HT1080 (cell line): ENCODE measurements at places on chromosomes 1 and 21. TPM values are rescaled to one million over a fixed set of nuclear protein-coding genes. Genes with fewer than 3 reads are reported as not detected.
A peak's percentile ranks its signal among the peaks of the same experiment; 100 is the strongest.

Gene F5
- total RNA-seq = not detected in 2 replicates

Gene ARF1
- 240 and 355 TPM in 2 replicates for total RNA-seq

Gene NBPF4
- total RNA-seq = not detected in 2 replicates

GRCh38 chr1:1852619-1853414, 38.1 kb downstream of the GNB1 start:
- no peak for DNase-seq

- DNase-seq = no peak
Observed at GRCh38 chr1:95991787-95992520, 729.6 kb upstream of the PTBP2 start.

GRCh38 chr1:115654125-115654524, 12.4 kb downstream of the VANGL1 start:
- no peak for DNase-seq

DNA sequence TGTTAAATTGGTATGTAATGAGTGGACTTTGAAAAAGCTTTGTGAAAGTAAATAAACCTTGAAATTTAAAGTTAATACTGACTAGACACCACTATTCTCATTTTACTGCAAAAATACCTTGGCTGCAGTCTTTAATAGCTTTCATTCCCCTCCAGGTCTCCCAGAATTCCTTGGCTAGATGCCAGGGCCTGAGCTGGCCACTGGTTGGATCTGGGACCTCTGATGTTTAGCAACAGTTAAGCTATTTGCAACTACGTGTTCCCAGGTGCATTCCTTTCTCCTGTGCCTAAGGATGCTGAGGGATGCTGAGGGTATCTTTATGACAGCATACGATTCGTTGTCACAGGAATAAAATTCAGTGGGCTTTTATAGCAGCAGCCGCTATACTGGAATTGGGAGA, 938.7 kb downstream of the TTLL7 start:
- DNase-seq = no peak

DNA sequence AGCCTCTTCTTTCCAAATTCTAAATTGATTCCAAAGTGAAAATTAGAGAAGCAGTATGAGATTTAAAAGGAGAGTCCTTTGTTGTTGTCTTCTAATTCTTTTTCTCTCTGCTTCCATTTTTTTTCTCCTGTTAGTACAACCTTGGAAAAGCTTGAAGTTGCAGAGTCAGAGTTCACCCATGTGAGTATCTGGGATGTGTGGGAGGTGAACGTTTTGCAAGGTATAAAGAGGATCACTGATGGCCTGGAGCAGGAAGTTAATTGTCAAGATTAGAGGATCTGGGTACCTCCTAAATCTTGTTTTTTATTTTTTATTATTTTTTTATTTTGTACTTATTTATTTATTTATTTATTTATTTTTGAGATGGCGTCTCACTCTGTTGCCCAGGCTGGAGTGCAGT, 7.7 kb upstream of the PSMD4 start:
- DNase-seq = no peak

- DNase-seq = no peak
Observed at GRCh38 chr1:228401782-228402640, 4.6 kb downstream of the TRIM11 start.

DNA sequence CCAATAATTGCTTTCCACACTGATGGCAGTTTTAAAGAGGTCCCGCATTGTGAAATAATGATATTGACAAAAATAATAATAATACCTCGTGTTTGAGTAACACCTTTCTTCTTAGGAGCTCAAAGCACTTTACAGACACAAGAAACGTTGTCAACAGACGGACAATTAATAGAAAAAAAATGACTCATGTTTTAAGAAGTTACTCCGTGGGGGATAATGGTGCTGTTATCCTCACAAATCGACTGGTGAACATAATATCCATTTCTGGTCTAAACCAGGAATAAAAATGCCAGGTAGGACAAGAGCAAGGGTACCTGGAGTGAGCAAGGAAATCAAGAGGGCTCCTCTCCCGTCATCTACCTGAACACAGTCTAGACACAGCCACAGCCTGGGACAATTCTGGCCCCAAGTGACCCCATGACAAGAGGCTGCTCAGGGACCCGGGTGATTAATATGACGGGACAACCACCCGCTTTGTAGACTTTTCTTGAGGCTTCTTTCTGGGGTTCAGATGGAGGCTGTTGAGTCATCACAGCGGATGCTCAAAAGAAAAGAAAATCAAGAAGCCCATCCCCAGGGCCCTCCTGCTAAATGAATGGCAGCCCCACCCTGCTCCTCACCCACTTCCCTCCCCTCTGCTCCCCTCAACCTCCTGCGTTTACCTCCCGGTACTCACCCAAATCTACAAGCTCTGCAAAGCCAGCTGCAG, 146.2 kb upstream of the IRF2BP2 start:
- DNase-seq = no peak

DNA sequence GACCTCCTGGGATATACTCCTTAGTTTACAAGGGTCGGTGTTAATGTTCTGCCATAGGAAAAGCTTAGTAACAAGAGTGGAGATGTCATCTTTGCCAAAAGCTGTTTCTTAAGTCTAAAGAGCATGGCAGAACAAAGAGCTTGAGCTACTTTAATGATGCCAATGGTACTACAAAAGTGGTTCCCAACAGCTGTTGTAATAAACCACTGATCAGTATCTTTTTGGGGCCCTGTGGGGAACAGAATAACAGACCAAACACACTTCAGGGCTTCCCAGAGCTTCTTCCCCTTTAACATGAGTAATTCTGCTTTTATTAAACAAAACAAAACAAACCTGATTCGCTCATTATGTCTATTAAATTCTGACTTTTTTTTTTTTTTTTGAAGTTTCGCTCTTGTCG, 116.3 kb downstream of the NCAM2 start:
- no peak for DNase-seq

DNA sequence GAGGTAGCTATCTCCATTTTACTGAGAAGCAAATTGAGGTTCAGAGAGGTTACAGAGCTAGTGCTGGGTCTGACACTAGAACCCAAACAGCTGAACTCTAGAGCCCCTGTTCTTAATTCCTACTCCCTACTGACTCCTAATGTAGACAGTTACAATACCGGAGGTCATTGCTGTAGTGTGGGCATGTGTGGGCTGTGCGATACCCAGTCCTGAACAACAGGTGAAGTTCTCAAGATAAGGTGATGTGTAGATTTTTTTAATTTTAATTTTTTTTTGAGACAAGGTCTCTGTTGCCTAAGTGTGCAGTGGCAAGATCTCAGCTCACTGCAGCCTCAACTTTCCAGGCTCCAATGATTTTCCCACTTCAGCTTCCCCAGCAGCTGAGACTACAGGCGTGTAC, 1.6 kb upstream of the RHOC start:
- DNase-seq = no peak

- peak; percentile 45 for DNase-seq
Observed at GRCh38 chr1:115184951-115185331, 95.6 kb upstream of the TSPAN2 start.

DNA sequence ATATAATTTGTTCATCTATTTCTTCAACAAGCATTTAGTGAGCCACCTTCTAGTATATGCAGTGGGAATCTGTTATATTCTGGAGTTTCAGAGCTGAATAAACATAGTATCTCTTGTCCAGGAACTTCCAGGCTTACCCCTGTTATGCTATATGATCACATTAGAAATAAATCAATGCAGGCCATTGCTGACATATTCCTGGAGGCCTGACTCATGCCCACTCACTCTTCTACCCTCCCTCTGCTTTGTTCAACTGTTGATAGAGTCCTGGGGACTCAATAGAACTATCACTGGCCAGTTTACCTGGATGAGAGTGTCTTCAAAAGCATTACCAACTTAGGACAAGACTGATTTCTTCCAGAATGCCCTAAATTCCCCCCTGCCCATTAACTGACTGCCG, 29.3 kb upstream of the SRSF10 start:
- DNase-seq = peak; percentile 87

DNA sequence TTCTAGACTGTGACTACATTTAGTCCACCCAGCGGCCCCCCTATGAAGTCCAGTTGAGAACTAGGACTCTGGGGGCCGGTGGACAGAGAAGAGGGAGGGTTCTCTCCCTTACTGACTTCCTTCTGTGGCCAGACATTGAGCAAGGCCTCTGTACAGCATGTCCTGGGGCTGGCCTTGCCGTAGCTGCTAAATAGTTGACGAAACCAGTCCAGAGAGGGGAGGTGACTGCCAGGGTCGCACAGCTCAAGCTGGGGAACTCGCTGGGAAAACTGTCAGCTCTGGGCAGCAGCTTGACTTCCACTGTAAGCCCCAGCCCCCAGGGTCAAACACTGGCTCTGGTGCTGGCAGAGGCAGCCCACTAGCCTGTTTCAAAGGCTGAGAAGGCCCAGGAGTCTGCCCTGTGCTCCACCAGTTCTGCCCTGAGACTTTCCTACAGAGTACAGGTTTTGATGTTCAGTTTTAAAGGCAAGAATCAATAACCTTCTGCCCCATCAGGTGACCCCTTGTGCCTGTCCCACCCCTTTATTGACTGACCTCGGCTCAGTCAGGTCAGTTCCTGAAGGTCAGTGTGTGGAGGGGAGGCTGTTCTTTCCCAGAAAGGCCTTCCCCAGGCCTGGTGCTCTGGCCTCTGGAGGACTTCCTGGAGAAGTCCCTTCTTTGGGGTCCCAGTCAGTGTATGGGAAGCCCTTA, 14.1 kb downstream of the PCSK9 start:
- DNase-seq = no peak

GRCh38 chr1:62900566-62900965, 116.6 kb downstream of the ATG4C start:
- DNase-seq = no peak

DNA sequence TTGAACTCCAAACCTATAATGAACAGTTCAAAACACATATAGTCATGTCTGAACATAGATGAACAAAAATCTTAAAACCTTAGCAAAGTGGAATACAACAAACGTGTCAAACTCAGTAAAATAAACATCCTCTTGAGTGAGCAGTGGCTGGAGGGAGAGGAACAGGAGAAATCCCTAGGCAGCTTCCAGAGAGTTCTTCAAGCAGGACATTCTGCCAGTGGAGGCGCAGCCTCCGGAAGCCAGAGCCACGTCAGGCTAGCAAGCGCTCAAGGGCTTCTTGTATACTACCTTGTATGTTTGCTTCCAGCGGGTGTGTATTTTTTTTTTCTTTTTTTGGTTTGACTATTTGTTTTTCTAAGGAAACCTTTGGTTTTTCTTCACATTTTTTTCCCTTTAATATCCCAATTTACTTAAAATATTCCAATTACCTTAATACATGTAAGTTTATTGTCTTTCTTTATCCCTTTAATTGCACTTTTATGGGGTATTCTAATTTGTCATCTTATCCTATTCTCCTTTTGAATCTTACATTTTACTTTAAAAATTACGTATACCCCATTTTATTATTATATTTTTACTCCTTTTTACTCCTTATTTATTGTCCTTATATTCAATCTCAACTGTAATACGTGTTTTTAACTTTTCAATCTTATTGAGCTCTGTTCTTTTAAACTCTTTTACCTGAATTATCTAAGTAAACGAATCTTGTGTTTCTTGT, 42.0 kb downstream of the COLGALT2 start:
- DNase-seq = no peak

GRCh38 chr1:41980827-41981653, 62.3 kb upstream of the HIVEP3 start:
- DNase-seq = peak; percentile 64

DNA sequence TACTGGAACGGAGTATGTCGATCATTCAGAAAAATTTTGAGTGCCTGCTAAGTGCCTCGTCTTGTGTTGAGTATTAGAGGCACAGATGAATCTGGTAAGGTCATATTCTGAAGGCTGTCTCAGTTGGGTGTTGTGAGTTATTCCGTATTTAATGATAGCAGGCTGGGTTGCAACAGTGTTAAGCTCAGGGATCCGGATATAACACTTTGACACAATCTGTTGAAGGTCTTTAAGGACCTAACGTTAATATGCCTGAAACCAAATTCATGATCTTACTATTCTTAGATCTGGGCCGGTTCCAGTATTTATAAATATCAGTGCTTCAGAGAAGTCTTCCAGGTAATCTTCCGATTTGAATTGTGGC, 555 bp downstream of the PRPF38A start:
- DNase-seq = no peak

- no peak for DNase-seq
Observed at GRCh38 chr1:17725811-17726582, 29.1 kb upstream of the ACTL8 start.

- no peak for DNase-seq
Observed at GRCh38 chr21:37800057-37800455, 116.2 kb downstream of the KCNJ6 start.

GRCh38 chr1:57206038-57206437, 217.8 kb downstream of the DAB1 start:
- no peak for DNase-seq

- DNase-seq = peak; percentile 64
Observed at GRCh38 chr1:94025383-94026340, 95.3 kb downstream of the ABCA4 start.

DNA sequence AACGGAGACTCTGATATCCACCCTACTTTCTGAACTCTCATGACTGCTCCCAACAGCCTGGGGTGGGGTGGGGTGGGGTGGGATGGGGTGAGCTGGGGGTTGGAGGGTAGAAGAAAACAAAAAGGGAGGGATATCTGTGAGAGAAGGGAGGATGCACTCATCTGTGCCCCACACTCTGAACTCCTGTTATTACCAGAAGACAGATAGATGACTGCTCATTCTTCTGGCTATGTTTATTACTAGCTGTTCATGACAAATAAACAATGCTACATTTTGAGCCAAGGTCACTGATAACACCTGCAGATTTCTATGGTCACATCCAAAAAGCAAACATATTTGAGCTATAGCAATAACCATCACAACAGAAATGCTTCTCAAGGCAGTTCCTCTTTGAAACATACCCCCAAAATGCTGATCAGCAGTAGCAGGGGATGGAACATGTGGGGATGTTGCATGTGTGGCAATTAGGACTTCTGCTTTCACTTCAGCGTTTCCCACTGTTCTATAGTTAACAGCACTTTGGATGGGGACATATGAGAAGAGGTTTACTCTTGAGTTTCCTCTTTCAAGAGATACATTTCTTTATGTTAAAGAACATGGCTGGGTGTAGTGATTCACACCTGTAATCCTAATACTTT, 43.3 kb downstream of the GPR3 start:
- no peak for DNase-seq

DNA sequence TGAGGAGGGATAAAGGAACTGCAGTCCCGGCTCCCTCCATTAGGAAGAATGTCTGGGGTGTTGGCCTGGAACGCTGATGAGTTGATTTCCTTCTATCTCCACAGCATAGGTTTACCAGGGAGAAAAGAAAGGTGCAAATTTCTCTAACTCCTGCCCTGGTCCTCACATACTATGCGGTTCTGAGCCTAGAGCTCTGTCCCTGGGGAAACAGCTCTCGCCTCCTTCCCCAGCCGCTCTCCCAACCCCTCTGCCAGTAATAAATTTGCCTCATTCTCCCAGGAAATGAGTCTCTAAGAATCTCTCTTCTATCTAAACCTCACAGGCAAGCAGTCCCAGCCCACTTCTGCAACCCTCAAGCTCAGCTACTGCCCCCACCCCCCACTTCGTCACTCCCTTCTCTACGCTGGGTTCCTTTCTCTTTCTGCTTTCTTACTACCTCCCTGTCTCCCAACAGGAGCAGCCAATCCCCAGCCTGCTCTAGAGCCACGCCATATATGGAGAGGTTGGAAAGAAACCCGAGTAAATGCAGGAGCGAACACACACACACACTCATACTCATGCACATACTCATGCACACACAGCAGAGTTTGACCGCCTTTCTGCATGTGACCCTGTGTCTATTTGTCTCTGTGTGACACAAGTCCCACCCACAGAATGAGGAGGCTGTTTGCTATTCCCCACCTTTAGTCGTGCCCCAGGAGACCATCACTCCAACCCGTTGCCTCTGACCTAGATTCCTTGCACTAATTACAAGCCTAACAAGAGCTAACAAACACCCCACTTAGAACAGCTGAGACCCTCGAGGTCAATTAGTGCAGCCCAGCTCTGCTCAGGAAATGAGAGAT, 13.4 kb downstream of the PLEKHO1 start:
- DNase-seq = peak; percentile 99

- no peak for DNase-seq
Observed at GRCh38 chr1:64482720-64483119, 12.8 kb downstream of the CACHD1 start.
